Peyer's patch (tissue), 4 donors: ENCODE measurements at places on chromosomes 11 and 22. TPM values are rescaled to one million over a fixed set of nuclear protein-coding genes. Genes with fewer than 3 reads are reported as not detected.

Gene DEFB131B
- total RNA-seq, result not detected

Gene TRIM3
- 21.5 TPM for total RNA-seq

Gene HEPHL1
- not detected for total RNA-seq

Gene OR2AG1
- not detected for total RNA-seq

DNA sequence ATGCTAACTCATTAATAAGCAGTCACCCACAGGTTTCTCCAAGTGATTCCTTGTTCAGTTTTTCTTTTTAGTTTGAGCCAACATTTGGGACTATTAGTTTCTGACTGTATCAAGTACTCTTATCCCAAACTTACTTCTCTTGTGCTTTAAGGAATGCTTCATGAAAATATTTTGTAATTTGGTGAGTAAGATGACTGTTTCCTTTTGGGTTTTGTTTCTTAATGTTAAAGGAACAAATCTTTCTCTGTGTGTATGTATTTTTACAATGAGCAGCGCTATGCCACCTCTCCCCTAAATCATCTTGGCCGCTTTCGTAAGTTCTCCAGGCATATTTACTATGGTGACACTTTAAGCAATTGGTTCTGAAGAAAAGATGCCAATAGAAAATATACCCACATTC is 72.4 kb downstream of the LDLRAD3 start:
- no peak overlapping the region for H3K27ac ChIP-seq
- no peaks in the 10 kb centered on the region for H3K36me3 ChIP-seq
- H3K4me1 ChIP-seq, result no peaks in the 10 kb centered on the region
- no peak for DNase-seq

DNA sequence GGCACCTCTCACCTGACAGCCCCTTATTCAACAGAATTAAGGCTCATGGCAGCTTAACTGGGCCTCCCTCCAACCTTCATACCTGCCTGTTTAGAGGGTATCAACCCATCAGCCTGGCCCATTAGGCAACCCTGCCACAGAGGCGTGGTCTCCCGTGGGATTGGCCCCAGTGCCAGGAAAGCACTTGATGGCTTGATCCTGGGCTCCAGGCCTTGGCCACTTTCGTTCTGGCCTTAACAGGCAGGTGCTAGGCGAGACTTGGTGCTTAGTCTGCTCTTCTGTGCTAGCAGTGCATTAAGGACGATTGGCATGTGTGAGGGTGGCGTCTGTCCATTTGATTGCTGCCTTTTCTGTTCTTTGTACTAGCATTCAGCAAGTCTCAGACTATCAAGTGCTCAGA is 75.2 kb downstream of the CABIN1 start:
- H3K27ac ChIP-seq, result no peak overlapping the region
- no peaks in the 10 kb centered on the region for H3K27me3 ChIP-seq
- H3K4me3 ChIP-seq, result no peak overlapping the region
- H3K4me1 ChIP-seq, result no peaks in the 10 kb centered on the region

- no peak for DNase-seq
- H3K4me1 ChIP-seq, result peaks cover 6% of the 10 kb centered on the region
- H3K4me3 ChIP-seq, result no peak overlapping the region
- no peak overlapping the region for H3K27ac ChIP-seq
- H3K36me3 ChIP-seq, result no peaks in the 10 kb centered on the region
These were observed 19.4 kb upstream of the DGKZ start for GRCh38 chr11:46327829-46328228.

DNA sequence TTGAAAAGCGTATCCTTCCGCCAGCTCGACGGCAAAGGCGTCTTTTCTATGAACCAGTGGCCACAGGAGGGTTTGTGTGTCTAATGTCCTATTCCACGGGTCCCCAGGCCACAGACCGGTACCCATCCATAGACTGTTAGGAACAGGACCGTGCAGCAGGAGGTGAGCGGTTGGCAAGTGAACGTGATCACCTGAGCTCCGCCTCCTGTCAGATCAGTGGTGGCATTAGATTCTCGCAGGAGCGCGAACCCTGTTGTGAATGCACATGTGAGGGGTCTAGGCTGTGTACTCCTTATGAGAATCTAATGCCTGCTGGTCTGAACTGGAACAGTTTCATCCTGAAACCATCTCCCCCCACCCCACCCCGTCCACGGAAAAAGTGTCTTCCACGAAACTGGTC is 62.7 kb upstream of the KCNQ1OT1 start:
- H3K36me3 ChIP-seq, result no peaks in the 10 kb centered on the region
- DNase-seq, result no peak
- no peak overlapping the region for H3K4me3 ChIP-seq
- H3K27ac ChIP-seq, result no peak overlapping the region
- no peaks in the 10 kb centered on the region for H3K4me1 ChIP-seq

DNA sequence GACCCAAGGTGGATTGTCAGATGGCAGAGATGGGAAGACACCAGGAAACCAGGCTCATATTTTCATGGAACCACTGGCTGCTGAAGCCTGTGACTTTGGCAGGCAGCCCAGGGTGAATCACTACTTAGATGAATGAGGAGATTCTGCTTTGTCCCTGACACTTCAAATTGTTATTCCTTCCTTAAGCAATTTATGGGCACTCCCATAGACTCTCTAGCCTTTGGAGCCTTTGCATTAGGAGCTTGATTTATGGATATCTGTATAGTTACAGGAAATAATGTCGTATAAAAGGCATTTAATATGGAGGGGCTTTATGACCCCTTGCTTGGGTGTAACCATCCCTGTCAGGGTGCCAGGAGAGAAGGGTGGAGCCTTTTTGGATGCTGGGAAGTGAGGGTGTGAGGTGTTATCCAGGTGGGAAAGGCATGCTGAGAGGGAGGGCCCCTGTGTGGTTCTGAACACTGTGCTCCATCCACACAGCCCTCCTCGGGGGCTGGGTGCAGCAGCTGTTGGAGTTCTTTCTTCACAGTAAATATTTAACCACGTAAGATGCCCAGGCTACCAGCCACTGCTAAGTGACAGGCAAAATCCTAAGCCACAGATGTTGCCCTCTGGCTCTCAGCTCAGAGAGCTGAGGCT is 35.3 kb downstream of the IL18 start:
- H3K27me3 ChIP-seq, result no peaks in the 10 kb centered on the region
- peak overlapping the region; percentile 22 for H3K27ac ChIP-seq
- peak; percentile 92 for DNase-seq

DNA sequence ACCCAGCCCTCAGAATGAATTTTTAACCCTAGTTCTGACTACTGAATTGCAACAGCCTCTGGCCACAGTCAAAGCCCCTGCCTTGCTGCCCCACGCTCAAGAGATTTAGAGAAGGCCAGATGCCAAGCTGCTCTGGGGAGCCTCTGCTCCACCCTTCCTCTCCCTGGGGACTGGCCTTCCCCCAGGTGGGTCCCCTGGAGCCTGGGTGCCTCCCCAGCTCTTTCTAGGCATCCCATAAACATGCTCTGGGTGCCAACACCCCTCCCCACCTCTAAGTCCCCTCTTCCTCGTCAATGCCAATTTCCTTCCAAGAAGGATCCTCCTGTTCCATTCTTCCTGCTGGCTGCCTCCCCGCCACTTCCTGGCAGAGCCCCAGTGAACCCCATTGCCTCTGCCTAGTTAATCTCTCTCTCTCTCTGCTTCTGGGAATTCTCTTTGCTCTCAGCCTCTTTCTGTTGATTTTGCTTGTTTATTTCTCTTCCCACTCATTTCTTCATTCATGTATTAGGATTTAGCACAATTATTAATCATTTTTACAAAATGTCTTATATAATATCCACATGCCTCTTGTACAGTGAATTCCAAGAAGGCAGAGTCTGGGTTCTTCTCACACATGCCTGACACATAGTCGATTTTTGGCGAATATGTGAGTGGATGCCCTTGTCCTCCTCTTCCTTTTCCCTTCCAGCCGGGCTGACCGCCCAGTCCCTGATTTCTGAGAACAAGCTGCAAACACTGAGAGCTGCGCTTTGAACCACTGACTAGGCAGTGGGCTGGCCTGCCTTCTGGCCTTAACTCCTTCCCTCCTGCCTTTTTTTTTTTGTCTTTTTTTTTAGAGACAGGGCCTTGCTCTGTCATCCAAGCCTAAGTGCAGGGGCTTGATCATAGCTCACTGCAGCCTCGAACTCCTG is 17.5 kb downstream of the UQCR10 start:
- peaks cover 16% of the 10 kb centered on the region for H3K36me3 ChIP-seq
- H3K27ac ChIP-seq, result peak overlapping the region; percentile 31
- no peak overlapping the region for H3K4me3 ChIP-seq
- no peak for DNase-seq
- no peaks in the 10 kb centered on the region for H3K4me1 ChIP-seq
- no peaks in the 10 kb centered on the region for H3K27me3 ChIP-seq

GRCh38 chr22:17774206-17774925 is at the start of gene BID:
TSS of gene BID (minus strand) at chr22:17774469. CDS start at chr22:17750116, 24,353 bp downstream.
- H3K27ac ChIP-seq, result peak within 1 kb of the TSS; percentile 80
- H3K4me3 ChIP-seq, result peak within 1 kb of the TSS; percentile 77
- H3K4me1 ChIP-seq, result peaks cover 23% of the 10 kb centered on the region
- peak; percentile 84 for DNase-seq
- no peaks in the 10 kb centered on the region for H3K36me3 ChIP-seq

DNA sequence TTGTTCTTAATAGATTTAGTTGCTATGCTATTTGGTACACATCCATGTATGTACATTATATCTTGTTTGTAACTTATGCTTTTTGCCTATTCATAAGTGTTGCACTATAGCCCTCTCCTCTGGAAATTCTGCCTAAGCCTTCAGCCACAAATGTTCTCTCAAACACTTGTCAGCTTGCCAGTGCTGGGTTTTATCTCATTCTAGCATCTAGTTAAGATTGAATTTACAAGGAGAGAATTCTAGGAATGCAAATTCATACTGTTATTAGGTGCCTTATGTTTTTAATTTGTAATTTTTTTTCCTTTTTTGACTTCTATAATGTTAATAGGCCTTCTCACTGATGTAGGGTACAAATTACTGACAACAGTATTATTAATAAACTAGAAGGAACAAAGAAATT is 14.6 kb upstream of the CTSC start:
- H3K27ac ChIP-seq, result no peak overlapping the region
- H3K4me1 ChIP-seq, result no peaks in the 10 kb centered on the region
- DNase-seq, result no peak
- H3K4me3 ChIP-seq, result no peak overlapping the region
- no peaks in the 10 kb centered on the region for H3K36me3 ChIP-seq

DNA sequence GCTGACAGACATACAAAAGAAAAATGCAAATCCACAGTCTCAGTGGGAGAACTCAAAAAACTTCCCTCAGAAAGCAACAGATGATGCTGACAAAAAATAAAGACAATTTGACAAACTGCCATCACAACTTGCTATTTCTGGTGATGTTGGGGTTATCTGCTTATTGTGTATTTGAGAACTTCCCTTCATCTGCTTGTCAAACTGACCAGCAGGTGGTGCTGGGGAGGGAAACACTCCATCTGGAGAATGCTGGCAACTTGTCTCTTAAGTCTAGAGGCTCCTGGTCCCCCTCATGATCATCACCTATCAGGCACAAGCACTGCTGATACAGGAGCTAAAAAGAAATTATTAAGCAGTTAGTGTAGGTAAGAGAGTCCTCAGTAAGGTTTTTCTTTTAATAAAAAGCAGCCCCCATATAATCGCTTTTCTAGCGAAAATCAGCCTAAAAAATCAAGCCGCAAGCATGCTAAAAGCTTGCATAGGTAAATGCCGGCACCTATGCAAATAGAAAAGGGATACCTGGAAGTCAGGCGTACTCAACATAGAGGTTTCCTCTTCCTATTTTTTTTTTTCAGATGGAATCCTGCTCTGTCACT is 9.8 kb upstream of the FAM111B start:
- no peak overlapping the region for H3K27ac ChIP-seq
- no peaks in the 10 kb centered on the region for H3K36me3 ChIP-seq
- no peak overlapping the region for H3K4me3 ChIP-seq
- H3K27me3 ChIP-seq, result no peaks in the 10 kb centered on the region
- H3K4me1 ChIP-seq, result peaks cover 4% of the 10 kb centered on the region

- no peaks in the 10 kb centered on the region for H3K27me3 ChIP-seq
- H3K4me3 ChIP-seq, result no peak overlapping the region
- DNase-seq, result no peak
These were observed 137.8 kb downstream of the GRIK4 start for GRCh38 chr11:120649316-120649715.

DNA sequence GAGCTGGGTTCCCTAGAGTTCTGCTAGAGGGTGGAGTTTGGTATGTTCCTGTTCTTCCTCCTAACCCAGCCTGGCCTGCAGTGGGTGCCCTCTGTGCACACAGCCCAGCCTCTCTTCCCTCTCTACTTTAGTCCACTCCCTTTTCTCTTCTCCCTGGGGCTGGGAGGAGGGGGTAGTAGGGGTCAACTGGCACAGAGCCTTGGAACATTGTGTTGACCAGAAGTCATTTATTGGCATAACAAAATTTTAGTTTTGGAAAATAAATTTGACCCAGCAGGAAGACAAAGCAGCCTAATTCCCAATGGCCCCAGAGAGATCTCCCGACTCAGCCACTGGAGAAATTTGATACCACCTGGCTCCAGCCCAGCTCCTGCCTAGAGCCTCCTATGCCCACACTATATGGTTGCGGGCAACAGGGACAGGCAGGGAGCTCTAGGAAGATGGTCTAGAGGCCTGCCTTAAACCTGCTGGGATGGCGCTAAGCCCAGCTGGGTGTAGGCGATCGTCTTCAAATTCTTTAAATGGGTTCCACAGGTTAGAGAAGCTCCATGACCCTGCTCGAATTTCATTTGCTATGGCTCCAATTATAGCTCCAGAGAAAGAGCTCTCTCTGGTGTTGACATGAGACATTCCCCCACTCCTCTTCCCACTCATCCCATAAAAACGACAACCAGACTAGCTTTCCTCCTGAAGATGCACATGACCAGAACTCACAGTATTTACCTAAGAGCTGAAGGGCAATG is 9.9 kb downstream of the PCSK7 start:
- peak; percentile 55 for DNase-seq
- H3K4me3 ChIP-seq, result no peak overlapping the region
- peak overlapping the region; percentile 49 for H3K27ac ChIP-seq
- H3K27me3 ChIP-seq, result no peaks in the 10 kb centered on the region
- peaks cover 75% of the 10 kb centered on the region for H3K4me1 ChIP-seq

GRCh38 chr11:56103210-56103737 is at the start of gene OR8H2:
TSS of gene OR8H2 (plus strand) at chr11:56103687. CDS start at chr11:56105043, 1,356 bp downstream.
- no peak within 1 kb of the TSS for H3K27ac ChIP-seq
- no peak for DNase-seq
- no peaks in the 10 kb centered on the region for H3K36me3 ChIP-seq

- H3K36me3 ChIP-seq, result peaks cover 7% of the 10 kb centered on the region
- DNase-seq, result peak; percentile 25
These were observed 581 bp upstream of the FBXO3 start for GRCh38 chr11:33774736-33775466.

GRCh38 chr22:48099671-48100070 is 1337.2 kb downstream of the TBC1D22A start:
- no peaks in the 10 kb centered on the region for H3K36me3 ChIP-seq
- H3K27ac ChIP-seq, result no peak overlapping the region
- no peak for DNase-seq
- no peaks in the 10 kb centered on the region for H3K27me3 ChIP-seq
- no peaks in the 10 kb centered on the region for H3K4me1 ChIP-seq
